Ecto neural progenitor cell (in vitro differentiated cells): ENCODE measurements at places on chromosomes 5 and 9.

DNA sequence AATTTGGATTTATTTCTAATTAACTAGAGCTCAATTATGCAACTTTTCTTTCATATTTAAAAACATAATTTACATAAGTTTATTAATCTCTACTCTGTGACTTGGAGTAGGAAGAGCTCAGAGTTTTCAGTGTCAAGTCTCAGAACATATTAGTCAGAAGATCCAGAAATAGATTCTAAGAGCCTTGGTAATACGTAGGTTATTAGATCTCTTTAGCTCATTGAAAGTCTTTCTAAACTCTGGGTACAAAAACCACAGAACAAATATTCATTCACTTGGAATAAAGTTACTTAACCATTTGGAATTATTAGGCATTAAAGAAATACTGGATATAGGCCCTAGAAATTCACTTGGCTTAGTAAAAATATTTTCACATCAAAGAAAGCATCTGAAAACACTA is 26.3 kb upstream of the ISCA1 start:
- DNase-seq, result no peak

DNA sequence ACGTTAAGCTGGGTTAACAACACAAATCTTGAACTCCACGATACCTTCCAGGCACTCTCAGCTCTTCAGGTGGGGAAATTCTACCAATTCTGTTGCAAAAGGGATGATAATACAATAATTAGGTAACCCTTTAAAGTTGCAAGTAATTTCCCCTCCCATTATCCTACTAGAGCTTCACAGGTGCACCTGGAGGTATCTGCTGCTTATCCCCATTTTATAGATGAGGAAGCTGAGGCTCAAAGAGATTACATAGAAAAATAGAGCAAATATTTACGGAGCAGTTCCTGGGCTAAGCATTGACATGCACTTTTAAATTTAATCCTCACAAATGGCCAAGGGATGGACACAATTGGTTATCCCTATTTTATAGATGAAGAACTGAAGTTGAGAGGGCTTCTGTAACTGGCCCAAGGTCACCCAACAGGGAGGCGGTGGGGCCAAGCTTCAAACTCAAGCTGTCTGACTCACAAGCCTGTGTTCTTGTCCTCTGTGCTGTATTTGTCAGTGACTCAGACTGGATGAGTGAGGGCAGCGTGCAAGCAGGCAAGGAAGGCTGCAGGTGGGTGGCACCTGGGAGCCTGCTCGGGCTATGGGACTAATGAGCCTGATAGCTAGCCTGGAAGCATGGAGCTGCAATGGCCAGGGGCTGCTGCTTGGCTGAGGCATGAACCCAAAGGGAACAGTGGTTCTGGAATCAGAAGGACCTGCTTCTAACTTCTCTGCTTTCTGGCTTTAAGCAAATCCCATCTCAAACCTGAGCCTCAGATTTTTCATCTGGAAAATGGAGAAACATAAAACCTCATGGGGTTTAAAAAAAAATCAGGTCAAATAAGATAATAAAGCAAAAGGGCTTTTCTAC is 105.5 kb downstream of the PDE6A start:
- no peak for DNase-seq

- no peak for DNase-seq
Measured at GRCh38 chr9:110282018-110282738, 25.9 kb upstream of the TXN start.

GRCh38 chr5:18876565-18876964 is 1111.4 kb downstream of the CDH18 start:
- DNase-seq, result no peak

DNA sequence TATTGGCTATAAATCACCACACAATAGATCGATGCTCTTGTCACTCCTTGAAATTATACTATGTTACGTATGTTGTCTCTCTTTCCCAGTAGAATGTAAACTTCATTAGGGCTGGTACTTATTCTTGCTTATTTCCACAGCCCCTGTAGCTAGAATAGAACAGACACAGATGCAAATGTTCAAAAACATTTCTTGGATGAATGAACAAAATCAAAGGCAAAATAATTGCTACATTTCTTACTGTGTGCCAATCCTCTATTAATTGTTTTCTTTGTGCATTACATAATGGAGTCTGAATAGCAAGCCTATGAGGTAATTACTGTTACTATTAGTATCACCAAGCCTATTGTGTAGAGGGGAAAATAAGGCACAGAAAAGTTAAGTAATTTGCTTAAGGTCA is 725 bp upstream of the OR13C2 start:
- DNase-seq, result no peak

DNA sequence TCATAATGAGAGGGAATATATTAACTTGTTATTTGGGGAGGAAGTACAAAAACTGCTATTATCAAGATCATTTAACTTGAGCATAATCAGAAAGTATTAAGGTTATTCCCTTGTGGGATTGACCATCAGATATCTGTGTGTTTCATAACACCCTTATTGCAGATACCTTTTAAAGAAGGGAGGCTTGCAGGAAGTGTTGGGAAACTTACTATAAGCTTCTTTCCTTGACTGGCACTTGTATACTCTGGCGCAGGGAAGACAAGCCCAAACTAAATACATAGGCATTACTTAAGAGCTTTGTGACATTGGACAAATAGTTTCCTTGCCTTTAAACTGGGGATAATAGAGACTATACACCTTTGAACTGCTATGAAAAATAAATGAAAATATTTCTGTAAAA is 50.9 kb downstream of the PIK3R1 start:
- DNase-seq, result no peak

DNA sequence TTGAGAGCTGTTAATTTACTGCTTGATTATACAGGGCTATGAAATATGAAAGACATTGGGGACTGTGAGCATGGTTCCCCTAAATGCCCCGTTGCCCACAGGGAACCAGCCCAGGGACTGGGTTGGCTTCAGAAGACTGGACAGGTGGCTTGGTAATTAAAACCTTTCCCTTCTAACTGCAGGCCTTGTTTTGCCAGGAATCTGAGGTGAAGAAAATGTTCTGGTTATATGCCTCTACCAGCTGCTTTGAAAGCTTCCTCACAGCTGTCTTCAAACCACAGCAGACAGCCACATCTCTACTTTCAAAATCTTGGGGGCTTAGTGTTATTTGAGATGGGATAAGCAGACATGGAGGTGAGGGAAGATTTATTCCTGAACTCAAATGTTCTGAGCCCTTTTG is 153.3 kb upstream of the SPRY4 start:
- DNase-seq, result no peak

DNA sequence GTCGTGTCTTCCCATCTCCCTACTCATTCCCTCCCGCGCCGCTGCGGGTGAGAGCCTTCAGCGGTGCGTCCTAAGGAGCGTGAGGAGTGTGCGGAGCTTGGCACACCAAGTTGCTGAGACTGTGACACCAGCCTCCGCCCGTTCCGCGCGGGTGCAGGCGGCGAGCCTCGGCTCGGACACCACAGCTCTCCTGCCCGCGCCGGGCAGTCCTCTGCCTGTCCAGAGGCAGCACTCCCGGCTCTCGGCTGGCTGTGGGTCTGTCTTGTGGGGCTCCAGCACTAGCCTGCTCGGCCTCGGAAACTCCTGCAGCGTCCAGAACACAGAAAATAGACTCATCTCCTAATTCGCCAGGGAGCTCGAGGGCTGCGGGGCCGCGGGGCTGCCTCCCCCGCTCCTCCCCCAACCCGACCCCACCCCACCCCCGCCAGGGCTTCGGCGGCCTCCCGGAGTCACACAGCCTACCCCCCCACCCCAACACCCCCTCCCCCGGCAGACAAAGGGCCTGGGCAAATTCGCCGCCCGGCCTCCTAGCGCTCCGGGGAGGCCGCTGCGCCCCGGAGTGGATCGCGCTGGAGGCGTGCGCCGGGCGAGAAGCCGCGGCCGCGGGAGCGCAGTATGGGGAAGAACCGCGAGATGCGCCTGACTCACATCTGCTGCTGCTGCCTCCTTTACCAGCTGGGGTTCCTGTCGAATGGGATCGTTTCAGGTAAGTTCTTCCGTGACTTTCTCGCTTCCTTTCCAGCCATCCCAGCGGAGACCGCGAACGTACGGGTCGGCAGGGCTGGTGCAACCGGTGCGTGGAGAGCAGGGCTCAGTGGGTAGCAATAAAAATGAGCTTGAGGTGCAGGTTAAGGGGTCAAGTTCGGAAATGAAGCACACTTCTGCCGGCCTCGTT is at the start of gene ADAMTS19:
Gene ADAMTS19 (plus strand): TSS at position 522 of the 895 bp plus-strand sequence. CDS start 94 bp downstream, at position 616.
- DNase-seq, result peak; percentile 76

- no peak for DNase-seq
Measured at GRCh38 chr5:176784218-176785165, 25.9 kb upstream of the UNC5A start.
